Progenitor cell of endocrine pancreas (in vitro differentiated cells): ENCODE measurements at places on chromosomes 2 and 18. TPM values are rescaled to one million over a fixed set of nuclear protein-coding genes. Genes with fewer than 3 reads are reported as not detected.

GRCh38 chr2:200863782-200864175 lies 679 bp downstream of the CLK1 start:
- H3K4me1 ChIP-seq = peaks cover 26% of the 10 kb centered on the region
- peaks cover 17% of the 10 kb centered on the region for H3K36me3 ChIP-seq
- H3K4me3 ChIP-seq = peak overlapping the region; percentile 99
- H3K27ac ChIP-seq = peak overlapping the region; percentile 100

- peaks cover 2% of the 10 kb centered on the region for H3K36me3 ChIP-seq
- H3K27me3 ChIP-seq = no peaks in the 10 kb centered on the region
- peak overlapping the region; percentile 83 for H3K27ac ChIP-seq
- no peak for DNase-seq
- peaks cover 34% of the 10 kb centered on the region for H3K4me1 ChIP-seq
- no peak overlapping the region for H3K4me3 ChIP-seq
Measured at GRCh38 chr2:1701020-1701419, 43.3 kb downstream of the PXDN start.

DNA sequence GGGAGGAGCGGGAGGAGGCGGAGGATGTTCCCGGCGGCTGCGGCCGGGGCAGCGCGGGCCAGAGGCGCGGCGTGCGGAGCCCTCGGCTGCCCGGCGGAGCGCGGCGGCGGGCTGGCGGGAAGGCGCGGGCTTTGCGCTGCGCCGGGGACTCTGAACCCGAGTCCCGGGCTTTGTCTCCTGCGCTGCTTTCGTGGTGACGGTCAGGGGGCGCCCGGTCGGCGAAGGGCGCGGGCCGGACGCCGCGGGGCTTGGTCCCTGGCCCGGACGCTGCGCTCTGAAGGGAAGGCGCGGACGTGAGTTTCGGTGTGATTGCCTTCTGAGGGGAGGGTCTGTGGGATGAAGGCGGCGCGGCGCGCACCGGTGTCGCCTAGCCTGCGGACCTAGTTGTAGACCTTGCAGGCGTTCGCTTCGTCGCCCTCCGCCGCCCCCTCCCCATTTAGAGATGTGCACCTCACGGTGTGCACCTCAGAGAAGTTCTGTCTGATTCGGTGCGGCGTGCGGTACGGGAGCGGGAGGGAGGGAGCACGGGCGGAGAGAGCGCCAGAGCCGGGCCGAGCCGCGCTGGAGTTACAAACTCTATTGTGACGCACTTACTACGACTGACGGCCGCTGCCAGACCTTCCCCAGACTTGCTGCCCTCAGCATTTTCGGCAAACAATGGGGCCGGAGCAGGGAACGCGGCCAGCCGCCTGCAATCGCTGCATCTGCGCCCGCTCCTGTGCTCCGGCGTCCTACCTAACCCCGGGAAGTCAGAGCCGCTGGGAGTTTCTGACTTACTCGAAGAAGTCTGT lies 2.1 kb downstream of the BCL2L11 start:
- peak overlapping the region; percentile 90 for H3K4me3 ChIP-seq
- H3K36me3 ChIP-seq = peaks cover 19% of the 10 kb centered on the region
- H3K27ac ChIP-seq = peak overlapping the region; percentile 98
- peak; percentile 57 for DNase-seq
- H3K27me3 ChIP-seq = peaks cover 22% of the 10 kb centered on the region

GRCh38 chr2:106147665-106148064 lies 46.4 kb downstream of the UXS1 start:
- H3K36me3 ChIP-seq = peaks cover 12% of the 10 kb centered on the region
- no peak for DNase-seq
- no peaks in the 10 kb centered on the region for H3K27me3 ChIP-seq
- no peak overlapping the region for H3K4me3 ChIP-seq
- no peak overlapping the region for H3K27ac ChIP-seq

GRCh38 chr2:234462218-234462992 lies 34.5 kb downstream of the ARL4C start:
- no peak for DNase-seq
- no peaks in the 10 kb centered on the region for H3K27me3 ChIP-seq
- peaks cover 36% of the 10 kb centered on the region for H3K4me1 ChIP-seq
- H3K4me3 ChIP-seq = peak overlapping the region; percentile 19
- peak overlapping the region; percentile 84 for H3K27ac ChIP-seq
- H3K36me3 ChIP-seq = no peaks in the 10 kb centered on the region

DNA sequence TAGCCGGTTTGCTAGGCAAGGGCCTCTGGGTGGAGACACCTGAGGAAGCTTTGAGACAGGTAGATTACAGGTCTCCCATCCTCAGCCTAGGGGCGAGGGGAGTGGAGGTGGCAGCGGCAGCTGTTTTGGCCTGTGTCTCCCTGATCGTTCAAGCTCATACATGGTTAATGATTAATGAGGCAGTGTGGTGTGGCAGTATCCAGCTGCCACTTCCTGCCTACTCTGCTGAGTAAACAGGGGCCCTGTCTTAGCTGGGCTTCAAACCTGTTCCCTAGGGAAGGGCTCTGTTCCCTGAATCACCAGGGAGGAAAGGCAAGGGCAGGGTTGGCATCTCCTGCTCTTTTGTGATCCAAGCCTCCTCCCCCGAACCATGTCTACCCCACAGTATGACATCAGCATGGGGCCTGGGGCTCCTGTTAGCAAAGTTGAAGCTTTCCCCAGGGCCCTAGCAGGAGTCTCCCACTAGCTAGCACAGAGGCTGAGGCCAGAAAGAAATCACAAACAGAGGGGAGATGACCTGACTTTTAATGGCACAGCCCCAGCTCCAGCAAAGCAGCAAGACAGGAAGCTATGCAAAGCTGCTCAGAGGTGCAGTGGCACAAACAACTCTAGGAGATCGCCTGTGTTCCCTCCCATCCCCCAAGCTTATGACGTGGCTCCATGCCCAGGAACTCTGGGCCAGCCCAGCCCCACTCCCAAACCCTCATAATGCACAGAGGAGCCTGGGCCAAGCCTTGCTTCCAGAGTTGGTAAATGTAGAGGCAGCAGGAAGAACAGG lies 3.7 kb upstream of the TUBA4B start:
- peaks cover 22% of the 10 kb centered on the region for H3K4me1 ChIP-seq
- peaks cover 33% of the 10 kb centered on the region for H3K27me3 ChIP-seq
- peak overlapping the region; percentile 51 for H3K4me3 ChIP-seq
- no peaks in the 10 kb centered on the region for H3K36me3 ChIP-seq

GRCh38 chr2:23037596-23037995 lies 347.4 kb upstream of the KLHL29 start:
- no peak for DNase-seq
- no peaks in the 10 kb centered on the region for H3K36me3 ChIP-seq
- H3K4me3 ChIP-seq = no peak overlapping the region

GRCh38 chr2:652881-653480 lies 24.2 kb downstream of the TMEM18 start:
- H3K27ac ChIP-seq = no peak overlapping the region
- H3K4me1 ChIP-seq = peaks cover 9% of the 10 kb centered on the region
- peak; percentile 1 for DNase-seq
- H3K4me3 ChIP-seq = no peak overlapping the region

DNA sequence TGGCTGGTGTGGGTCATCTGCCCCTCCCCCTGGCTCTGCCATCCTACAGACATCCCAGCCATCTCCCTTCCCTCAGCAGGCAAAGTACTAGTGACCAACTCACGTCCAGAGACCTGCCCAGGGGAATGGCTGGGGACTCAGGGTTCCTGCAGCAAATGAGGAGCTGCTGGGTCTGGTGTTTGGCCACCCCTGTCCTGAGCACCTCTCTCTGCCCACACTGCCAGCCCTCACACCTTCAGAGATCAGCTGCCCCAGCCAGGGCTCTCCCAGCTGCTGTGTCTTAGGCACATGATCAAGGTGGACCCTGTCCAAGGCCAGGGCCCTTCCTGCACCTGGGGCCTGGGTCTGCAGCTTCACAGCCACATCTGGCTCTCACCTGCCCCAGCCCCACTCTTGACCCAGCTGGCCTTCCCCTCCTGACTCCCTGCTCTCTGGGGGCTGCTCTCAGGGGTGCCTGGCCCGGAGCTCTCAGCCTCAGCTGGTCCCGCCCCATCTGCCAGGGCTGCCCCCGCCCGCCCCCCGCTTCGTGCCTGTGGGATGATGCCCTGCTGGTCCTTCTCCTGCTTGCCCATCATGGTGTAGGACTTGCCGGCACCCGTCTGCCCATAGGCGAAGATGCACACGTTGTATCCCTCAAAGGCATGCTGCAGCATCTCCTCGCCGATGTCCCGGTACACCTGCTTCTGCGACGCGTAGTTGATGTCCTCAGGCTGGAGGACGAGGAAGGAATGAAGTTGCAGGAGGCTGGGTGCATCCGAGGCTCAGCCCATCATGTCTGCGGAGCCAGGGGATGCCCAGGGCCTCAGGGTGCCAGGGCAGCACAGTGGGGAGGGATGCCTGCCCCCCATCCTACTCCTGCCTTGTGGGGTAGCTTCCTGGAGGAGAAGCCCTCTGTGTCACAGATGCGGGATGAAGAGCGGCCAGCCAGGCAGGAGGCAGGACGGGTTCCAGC lies 32.2 kb downstream of the KIF1A start:
- no peak for DNase-seq
- no peak overlapping the region for H3K27ac ChIP-seq
- peaks cover 3% of the 10 kb centered on the region for H3K36me3 ChIP-seq
- no peak overlapping the region for H3K4me3 ChIP-seq
- peaks cover 2% of the 10 kb centered on the region for H3K4me1 ChIP-seq

DNA sequence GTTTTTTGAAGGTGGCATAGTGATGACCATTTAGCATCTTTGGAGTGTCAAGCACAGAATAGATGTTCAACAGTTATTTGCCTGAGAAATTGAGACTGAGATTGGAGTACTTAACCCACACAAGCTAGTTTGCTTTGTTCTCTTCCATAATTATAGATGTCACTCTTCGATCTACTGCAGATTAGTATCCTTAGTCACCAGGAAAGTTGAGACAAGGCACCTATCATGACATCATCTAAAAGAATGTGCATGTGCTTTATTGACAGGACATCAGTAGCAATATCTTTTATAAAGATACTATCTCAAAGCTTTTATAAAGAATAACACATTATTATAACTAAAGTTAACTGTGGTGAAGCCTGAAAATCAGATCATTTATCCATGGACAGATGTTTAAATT lies 6.4 kb downstream of the VRK2 start:
- peaks cover 5% of the 10 kb centered on the region for H3K4me1 ChIP-seq
- DNase-seq = no peak
- no peak overlapping the region for H3K27ac ChIP-seq
- no peaks in the 10 kb centered on the region for H3K27me3 ChIP-seq
- H3K36me3 ChIP-seq = peaks cover 3% of the 10 kb centered on the region

- no peak overlapping the region for H3K4me3 ChIP-seq
- H3K27me3 ChIP-seq = no peaks in the 10 kb centered on the region
- no peak for DNase-seq
- H3K4me1 ChIP-seq = no peaks in the 10 kb centered on the region
- H3K27ac ChIP-seq = no peak overlapping the region
Measured at GRCh38 chr2:147067136-147067535, 777.7 kb upstream of the ACVR2A start.

DNA sequence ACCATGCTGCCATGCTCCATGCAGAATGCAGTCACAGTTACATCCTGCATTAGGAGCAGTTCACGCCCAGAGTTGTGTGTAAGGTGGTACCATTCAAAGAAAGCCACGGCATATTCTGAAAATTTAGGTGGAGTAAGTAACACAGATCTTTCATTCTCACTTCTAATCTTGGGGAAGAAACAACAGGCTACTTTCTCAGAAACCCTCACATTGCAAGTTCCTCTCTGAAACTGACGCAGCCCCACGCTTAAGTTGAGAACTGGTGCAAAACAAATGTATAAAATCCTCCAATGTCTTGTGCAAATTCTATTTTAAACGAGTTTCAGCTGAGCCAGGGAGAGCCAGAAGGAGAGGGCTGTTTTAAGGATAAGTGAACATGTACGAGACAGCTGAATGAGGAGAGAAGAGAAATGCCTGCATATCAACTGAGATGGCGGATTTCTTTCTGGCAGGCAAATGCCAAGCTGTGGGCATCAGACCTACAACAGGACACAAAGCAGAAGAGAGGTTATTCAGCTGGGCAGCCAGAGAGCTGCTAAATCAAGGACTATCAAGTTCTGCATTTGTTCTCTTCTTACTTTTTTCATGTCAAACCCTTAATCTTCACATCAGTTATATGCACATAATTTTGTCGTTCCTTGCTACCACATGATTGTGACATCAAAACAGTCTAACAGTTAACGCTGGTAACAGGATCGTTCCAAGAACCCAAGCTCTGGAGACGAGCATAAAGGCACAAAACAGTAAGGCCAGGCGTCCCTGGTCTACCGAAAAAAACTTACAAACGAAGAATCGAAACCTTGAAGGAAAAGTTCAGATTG lies 6.4 kb downstream of the ARL4C start:
- H3K4me1 ChIP-seq = peaks cover 16% of the 10 kb centered on the region
- H3K27ac ChIP-seq = peak overlapping the region; percentile 65

DNA sequence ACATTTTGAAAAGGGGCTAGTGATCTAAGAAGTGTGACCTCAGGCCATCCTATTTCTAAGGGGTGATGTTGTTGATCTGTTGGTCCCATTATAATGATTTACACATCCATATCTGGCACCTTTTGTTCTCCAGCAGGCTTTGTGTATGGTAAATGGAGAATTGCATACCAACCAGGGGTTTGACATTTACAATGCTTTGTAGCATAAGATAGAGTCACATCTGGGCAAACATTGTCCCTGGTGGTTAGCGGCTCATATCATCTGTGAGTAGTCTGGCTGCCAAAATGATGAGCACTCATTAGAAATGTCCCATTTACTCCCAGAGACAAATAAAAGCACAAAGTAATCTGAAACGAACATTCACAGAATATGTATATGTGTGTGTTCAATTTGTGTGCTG lies 1775.5 kb upstream of the CELF4 start:
- H3K4me3 ChIP-seq = no peak overlapping the region
- H3K27me3 ChIP-seq = no peaks in the 10 kb centered on the region
- H3K4me1 ChIP-seq = peaks cover 20% of the 10 kb centered on the region
- DNase-seq = no peak

- H3K36me3 ChIP-seq = no peaks in the 10 kb centered on the region
- no peak overlapping the region for H3K4me3 ChIP-seq
- no peak for DNase-seq
- H3K27me3 ChIP-seq = no peaks in the 10 kb centered on the region
Measured at GRCh38 chr2:20178249-20178607, 46.7 kb downstream of the SDC1 start.

DNA sequence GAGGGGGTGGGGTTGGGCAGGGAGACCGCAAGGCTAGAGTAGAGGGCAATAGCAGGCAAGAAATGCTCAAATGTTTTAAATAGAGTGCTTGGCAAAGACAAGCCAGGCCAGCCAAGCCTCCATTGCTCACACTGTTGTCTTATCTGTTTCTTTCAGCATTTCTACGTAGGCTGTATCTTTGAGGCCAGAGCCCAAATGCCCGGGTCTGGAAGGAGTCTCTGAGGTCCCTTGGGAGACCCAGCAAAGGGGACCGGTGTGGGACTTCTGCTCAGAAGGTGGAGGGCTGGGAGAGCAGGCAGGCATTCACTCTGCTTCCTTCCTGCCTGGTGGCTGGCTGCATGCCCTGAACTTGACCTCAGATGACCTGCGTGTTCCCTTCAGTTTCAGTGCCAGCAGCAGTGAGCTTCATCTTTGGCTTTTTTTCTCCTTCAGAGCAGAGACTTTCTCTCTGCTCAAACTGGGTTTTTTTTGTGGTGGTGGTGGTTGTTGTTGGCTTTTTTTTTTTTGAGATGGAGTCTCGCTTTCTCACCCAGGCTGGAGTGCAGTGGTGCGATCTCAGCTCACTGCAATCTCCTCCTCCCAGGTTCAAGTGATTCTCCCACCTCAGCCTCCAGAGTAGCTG lies 13.7 kb upstream of the TET3 start:
- peaks cover 6% of the 10 kb centered on the region for H3K4me1 ChIP-seq
- no peak overlapping the region for H3K27ac ChIP-seq
- H3K27me3 ChIP-seq = peaks cover 14% of the 10 kb centered on the region
- H3K36me3 ChIP-seq = no peaks in the 10 kb centered on the region
- H3K4me3 ChIP-seq = no peak overlapping the region

The MSTN gene
- 0.38 TPM in 2 replicates for total RNA-seq

The ALPG gene
- total RNA-seq = not detected in 2 replicates

The RNF152 gene
- total RNA-seq = 32.0 and 33.4 TPM in 2 replicates
